ENCODE measurements at places on chromosomes 1 and 21.

GRCh38 chr1:245825128-245825901, 670.5 kb downstream of the KIF26B start:
- H3K4me1 ChIP-seq = peaks cover 20% of the 10 kb centered on the region
- peaks cover 2% of the 10 kb centered on the region for H3K27me3 ChIP-seq
- H3K27ac ChIP-seq = no peak overlapping the region
- H3K36me3 ChIP-seq = peaks cover 35% of the 10 kb centered on the region
- H3K4me3 ChIP-seq = no peak overlapping the region

DNA sequence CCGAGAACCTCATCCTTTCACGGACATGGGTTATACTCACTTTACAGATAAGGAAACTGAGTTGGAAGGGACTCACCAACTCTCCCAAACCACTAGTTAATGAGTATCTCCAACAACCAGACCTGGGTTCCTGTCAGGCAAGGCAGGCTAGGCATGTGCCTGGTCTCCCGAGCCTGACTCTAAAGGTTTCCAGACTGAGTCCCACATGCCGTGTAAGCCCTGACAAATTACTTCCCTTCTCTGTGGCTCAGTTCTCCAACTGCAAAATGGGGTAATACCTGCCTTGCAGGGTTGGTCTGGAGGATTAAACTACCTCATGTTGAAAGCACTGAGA, 34.3 kb downstream of the SSBP3 start:
- H3K27me3 ChIP-seq = no peaks in the 10 kb centered on the region
- no peak for DNase-seq
- peaks cover 41% of the 10 kb centered on the region for H3K4me1 ChIP-seq
- no peak overlapping the region for H3K27ac ChIP-seq
- no peak overlapping the region for H3K4me3 ChIP-seq

GRCh38 chr21:45164124-45164511, 89.7 kb downstream of the ADARB1 start:
- H3K4me3 ChIP-seq = no peak overlapping the region
- H3K36me3 ChIP-seq = no peaks in the 10 kb centered on the region
- H3K27me3 ChIP-seq = peaks cover 7% of the 10 kb centered on the region
- H3K27ac ChIP-seq = no peak overlapping the region
- DNase-seq = no peak

- peaks cover 14% of the 10 kb centered on the region for H3K4me1 ChIP-seq
- H3K27me3 ChIP-seq = no peaks in the 10 kb centered on the region
- no peaks in the 10 kb centered on the region for H3K36me3 ChIP-seq
Observed at GRCh38 chr1:35369922-35370671, 101.6 kb downstream of the ZMYM4 start.

- peak; percentile 74 for DNase-seq
- peak overlapping the region; percentile 37 for H3K4me3 ChIP-seq
- H3K36me3 ChIP-seq = 0 out of 2 replicates have a peak, but pooled peaks cover 5% of the 10 kb centered on the region
- peaks cover 16% of the 10 kb centered on the region for H3K4me1 ChIP-seq
- H3K27ac ChIP-seq = peak overlapping the region; percentile 93
- peaks cover 18% of the 10 kb centered on the region for H3K27me3 ChIP-seq
Observed at GRCh38 chr1:235588916-235589515, 60.6 kb downstream of the GNG4 start.

- no peaks in the 10 kb centered on the region for H3K27me3 ChIP-seq
- H3K4me3 ChIP-seq = 0 out of 2 replicates have a peak overlapping the region, but pooled peaks have one; percentile 15
- DNase-seq = no peak
- no peaks in the 10 kb centered on the region for H3K36me3 ChIP-seq
- H3K27ac ChIP-seq = peak overlapping the region; percentile 95
Observed at GRCh38 chr1:15167386-15167785, 13.8 kb downstream of the TMEM51 start.

- no peaks in the 10 kb centered on the region for H3K36me3 ChIP-seq
- H3K27me3 ChIP-seq = peaks cover 3% of the 10 kb centered on the region
- peaks cover 11% of the 10 kb centered on the region for H3K4me1 ChIP-seq
Observed at GRCh38 chr21:34613679-34614627, 960 bp downstream of the RCAN1 start.

DNA sequence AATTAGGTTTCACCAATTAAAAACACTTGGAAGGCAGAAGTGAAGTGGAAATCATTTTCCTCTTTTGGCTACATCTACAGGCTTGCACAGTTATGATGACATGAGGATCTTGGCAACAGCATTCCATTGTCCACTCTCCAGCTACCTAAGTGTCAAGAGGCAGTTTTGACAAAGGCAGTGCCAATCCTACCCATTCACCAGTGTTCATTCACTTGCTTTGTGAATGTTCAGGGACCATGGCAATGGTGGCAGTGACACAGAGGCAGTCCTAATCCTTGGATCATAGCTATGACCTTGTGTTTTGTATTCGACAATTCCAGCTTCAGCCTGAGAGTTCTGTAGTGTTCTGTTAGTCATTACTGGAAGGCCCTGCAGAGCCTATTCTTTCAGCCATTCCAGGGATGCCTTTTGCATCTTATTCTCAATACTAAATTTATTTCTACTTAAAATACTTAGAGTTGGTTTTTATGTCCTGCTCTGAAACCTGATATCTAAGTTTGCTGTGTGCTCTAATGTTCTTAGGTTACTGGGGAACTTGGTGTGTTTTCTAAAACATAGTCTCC, 36.7 kb downstream of the CRB1 start:
- H3K4me1 ChIP-seq = peaks cover 21% of the 10 kb centered on the region
- H3K36me3 ChIP-seq = no peaks in the 10 kb centered on the region
- no peaks in the 10 kb centered on the region for H3K27me3 ChIP-seq
- DNase-seq = peak; percentile 12
- no peak overlapping the region for H3K27ac ChIP-seq

DNA sequence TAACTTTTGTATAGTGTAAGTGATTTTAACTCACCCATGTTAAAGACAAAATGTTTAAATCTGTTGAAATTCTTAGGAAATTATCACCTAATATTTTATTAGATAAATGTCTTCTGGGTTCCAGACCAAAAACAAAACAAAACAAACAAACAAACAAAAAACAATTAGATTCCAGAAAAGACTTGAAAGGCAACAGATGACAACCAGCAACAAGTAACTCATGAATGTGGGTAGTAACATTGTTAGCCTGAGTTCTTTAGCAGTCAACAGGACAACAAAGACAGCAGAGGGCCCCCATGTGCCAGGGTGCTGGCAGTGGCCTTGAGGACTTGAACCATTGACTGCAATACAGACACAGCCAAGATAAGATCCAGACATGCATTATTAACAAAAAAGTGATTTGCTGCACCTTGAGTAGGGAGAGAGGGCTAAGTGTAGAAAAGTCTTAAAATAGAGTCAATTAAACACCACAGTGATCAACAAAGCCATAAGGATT, 2.4 kb upstream of the CD247 start:
- H3K4me1 ChIP-seq = peaks cover 19% of the 10 kb centered on the region
- peaks cover 12% of the 10 kb centered on the region for H3K27me3 ChIP-seq
- H3K36me3 ChIP-seq = no peaks in the 10 kb centered on the region
- no peak overlapping the region for H3K4me3 ChIP-seq
- no peak overlapping the region for H3K27ac ChIP-seq

GRCh38 chr1:208078752-208079151, 165.4 kb downstream of the PLXNA2 start:
- no peak overlapping the region for H3K4me3 ChIP-seq
- H3K36me3 ChIP-seq = peaks cover 9% of the 10 kb centered on the region
- no peaks in the 10 kb centered on the region for H3K27me3 ChIP-seq
- no peak for DNase-seq
- H3K27ac ChIP-seq = no peak overlapping the region

- H3K36me3 ChIP-seq = no peaks in the 10 kb centered on the region
- H3K27me3 ChIP-seq = peaks cover 12% of the 10 kb centered on the region
- H3K4me1 ChIP-seq = no peaks in the 10 kb centered on the region
- no peak overlapping the region for H3K4me3 ChIP-seq
- DNase-seq = no peak
Observed at GRCh38 chr21:31564439-31564838, 95.1 kb upstream of the SOD1 start.

GRCh38 chr21:45889961-45890360, 91.6 kb upstream of the COL6A1 start:
- H3K27ac ChIP-seq = no peak overlapping the region
- no peak for DNase-seq
- H3K4me1 ChIP-seq = peaks cover 19% of the 10 kb centered on the region
- H3K4me3 ChIP-seq = no peak overlapping the region
- H3K36me3 ChIP-seq = no peaks in the 10 kb centered on the region

DNA sequence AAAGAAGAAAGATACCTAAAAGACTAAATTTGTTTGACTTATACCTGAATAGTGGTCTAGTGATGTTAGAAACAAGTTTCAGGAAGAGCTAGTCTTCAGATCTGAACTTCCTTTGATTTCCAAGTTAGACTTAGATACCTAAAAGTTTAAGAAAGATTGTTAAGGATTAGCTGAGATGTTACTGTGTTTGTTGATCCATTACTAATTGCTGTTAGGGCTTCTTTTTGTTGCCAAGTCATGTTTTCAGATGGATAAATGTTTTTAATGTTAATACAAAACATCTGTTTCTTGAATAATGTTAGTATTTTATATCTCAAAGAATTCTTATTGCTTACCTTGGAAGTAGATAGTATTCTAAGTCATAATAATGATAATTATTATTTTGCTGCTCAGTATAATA, 11.6 kb downstream of the GNAI3 start:
- peak; percentile 27 for DNase-seq
- peaks cover 4% of the 10 kb centered on the region for H3K36me3 ChIP-seq
- peak overlapping the region; percentile 77 for H3K27ac ChIP-seq
- peaks cover 82% of the 10 kb centered on the region for H3K4me1 ChIP-seq
- no peak overlapping the region for H3K4me3 ChIP-seq
- H3K27me3 ChIP-seq = no peaks in the 10 kb centered on the region

GRCh38 chr1:15483971-15484370, 8.1 kb downstream of the CELA2B start:
- DNase-seq = no peak
- no peaks in the 10 kb centered on the region for H3K4me1 ChIP-seq
- H3K36me3 ChIP-seq = peaks cover 6% of the 10 kb centered on the region

- no peak overlapping the region for H3K4me3 ChIP-seq
- no peaks in the 10 kb centered on the region for H3K27me3 ChIP-seq
- H3K36me3 ChIP-seq = no peaks in the 10 kb centered on the region
- no peak overlapping the region for H3K27ac ChIP-seq
Observed at GRCh38 chr1:216919060-216919970, 196.1 kb upstream of the ESRRG start.

GRCh38 chr1:202807451-202807925, 733 bp downstream of the KDM5B start:
- no peak for DNase-seq
- H3K4me1 ChIP-seq = peaks cover 74% of the 10 kb centered on the region
- H3K27me3 ChIP-seq = peaks cover 5% of the 10 kb centered on the region

DNA sequence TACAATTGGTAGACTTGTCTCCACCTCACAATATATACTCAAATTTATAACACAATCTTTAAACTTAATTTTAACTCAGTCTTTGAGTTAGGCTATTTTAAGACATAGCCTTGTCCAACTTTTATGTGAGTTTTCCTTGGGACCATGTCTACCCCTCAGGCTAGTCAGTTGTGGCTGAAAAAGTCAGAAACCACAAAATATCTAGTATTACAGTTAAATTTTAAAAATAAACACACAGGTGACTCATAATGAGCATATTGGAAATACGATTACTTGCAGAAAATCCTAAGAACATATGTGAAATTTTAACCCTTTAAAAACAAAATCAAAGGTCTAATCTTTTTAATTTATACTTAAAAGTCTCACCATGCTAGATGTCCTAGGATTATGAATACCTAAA, 4.8 kb upstream of the ASB17 start:
- H3K36me3 ChIP-seq = no peaks in the 10 kb centered on the region
- H3K4me1 ChIP-seq = peaks cover 15% of the 10 kb centered on the region
- H3K4me3 ChIP-seq = no peak overlapping the region

DNA sequence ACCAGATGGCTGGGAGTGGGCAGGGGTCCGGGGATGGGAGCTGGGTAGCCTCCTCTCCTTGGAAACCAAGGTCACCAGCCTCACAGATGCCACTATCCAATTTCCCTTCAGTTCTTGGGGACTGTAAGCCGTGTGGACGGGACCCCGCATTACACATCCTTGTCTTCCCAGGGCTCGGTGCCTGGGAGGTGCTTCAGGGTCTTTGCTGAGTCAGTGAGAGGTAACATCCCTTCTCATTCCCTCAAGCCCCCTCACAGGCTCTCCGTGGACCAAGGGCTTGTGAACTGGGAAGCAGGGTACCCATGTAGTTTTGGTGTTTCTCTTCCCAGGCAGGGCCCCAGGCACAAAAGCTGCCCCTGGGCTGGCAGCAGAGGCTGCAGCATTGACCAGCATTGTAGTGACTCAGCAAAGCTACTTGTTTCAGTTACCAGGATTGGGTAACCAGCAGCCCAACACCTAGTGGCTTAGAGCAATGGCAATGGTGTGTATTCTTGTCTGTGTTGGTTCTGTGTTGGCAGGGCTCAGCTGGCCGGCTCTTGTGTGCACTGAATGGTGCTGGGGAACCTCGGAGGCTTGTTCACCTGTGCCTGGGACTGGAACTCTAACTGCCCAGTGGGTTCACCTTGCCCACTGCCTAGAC, 24.6 kb upstream of the PCBP3 start:
- no peak overlapping the region for H3K27ac ChIP-seq
- H3K27me3 ChIP-seq = peaks cover 66% of the 10 kb centered on the region
- no peak for DNase-seq

GRCh38 chr21:14384453-14384852, 1.5 kb upstream of the HSPA13 start:
- H3K27ac ChIP-seq = peak overlapping the region; percentile 98
- H3K4me3 ChIP-seq = peak overlapping the region; percentile 100
- H3K27me3 ChIP-seq = no peaks in the 10 kb centered on the region
- no peak for DNase-seq
- H3K4me1 ChIP-seq = peaks cover 38% of the 10 kb centered on the region
- H3K36me3 ChIP-seq = peaks cover 2% of the 10 kb centered on the region

GRCh38 chr1:56908619-56909221, 54.1 kb downstream of the C8A start:
- no peak overlapping the region for H3K4me3 ChIP-seq
- H3K4me1 ChIP-seq = peaks cover 54% of the 10 kb centered on the region
- peaks cover 1% of the 10 kb centered on the region for H3K27me3 ChIP-seq
- DNase-seq = no peak

DNA sequence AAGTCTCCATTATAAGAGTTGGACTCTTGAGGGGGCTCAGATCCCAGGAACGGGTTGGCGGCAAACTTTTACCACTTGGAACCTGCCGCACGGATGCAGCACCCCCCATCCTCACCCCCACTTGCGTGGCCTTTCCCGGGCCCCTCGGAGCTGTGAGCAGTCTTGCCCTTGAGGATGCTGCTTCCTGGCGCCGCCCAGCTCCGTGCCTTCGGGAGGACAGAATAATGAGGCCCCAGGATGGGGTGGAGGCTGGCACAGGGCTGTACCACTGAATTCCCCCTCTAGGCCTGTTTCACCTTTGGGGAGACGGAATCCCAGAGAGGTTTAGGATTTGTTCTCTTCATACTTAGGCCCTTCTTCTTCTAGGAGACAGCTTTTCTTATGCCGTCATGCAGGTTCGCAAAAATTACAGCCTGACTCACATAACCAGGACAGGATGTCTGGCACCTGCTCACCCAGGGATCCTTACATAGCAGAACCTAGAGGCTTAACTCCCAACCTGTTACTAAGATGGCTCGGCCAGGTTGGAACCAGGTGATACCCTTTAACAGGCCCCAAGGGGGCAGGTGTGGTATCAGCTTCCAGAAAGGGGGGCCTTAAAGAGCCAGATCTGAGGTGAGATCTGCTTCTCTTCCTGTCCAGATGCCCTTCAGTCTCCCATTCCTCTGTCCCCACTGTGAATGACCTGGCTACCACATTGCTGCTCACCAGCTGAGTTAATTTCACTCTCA, 1.5 kb downstream of the TRNP1 start:
- peaks cover 3% of the 10 kb centered on the region for H3K27me3 ChIP-seq
- H3K36me3 ChIP-seq = peaks cover 35% of the 10 kb centered on the region
- peak; percentile 36 for DNase-seq
- H3K4me1 ChIP-seq = peaks cover 76% of the 10 kb centered on the region
- H3K27ac ChIP-seq = peak overlapping the region; percentile 97

Data from HFFc6 (cell line).